Fibroblast of skin of left quadriceps (primary cell): ENCODE measurements at places on chromosomes 3 and 15.
A peak's percentile ranks its signal among the peaks of the same experiment; 100 is the strongest.

GRCh38 chr3:127034195-127034989 lies 51.5 kb downstream of the PLXNA1 start:
- no peak for DNase-seq

DNA sequence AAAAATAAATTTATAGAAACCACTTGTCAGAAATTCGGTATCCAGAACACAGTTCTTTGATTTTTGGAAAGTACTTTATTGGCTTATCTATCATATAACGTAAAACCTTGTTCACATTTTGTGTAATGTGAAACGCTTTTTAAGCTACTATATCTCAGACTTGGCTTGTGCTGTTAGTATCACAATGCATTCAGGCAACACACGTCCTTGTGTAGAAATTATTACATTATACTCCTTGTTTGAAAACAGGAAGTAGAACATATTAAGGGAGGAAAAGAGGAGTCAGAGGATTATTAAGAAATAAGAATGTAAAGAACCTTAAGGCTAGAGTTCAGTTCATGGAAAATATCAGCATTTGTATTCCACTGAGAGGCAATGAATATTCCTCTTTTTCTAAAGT lies 1.6 kb downstream of the DNAJC13 start:
- DNase-seq = no peak

DNA sequence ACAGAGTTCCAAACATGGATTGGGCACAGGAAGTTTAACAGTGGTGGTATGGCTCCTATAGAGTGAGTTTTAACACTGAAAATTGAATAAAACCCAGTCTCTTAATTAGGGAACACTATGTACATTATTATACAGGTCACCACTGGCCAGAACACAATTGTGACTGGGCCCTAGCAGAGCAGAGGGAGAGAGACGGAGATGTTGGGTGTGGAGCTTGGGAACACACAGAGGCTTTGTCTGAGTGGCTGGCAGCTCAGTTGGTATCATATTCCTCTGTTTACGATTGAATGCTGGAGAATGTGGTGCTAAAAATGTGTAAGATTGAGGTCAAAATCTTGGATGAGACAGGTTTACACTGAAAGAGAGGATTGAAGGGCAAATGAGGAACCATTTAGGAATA lies 6.8 kb upstream of the MOBP start:
- no peak for DNase-seq

DNA sequence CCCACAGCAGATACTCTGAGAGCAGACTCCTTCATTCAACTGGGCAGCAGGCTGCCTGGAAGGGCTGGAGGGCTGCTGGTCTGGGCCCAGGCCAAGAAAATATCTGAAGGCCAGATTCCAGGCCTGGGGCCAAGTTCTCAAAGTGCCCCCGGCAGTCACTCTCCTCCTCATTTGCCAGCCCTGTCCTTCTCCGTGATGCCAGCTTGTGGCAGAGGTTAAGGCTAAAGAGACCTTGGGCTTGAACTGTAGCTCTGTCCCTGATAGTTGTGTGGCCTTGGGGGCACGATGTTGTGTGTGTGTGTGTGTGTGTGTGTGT lies 39.0 kb downstream of the FAM3D start:
- DNase-seq = no peak

DNA sequence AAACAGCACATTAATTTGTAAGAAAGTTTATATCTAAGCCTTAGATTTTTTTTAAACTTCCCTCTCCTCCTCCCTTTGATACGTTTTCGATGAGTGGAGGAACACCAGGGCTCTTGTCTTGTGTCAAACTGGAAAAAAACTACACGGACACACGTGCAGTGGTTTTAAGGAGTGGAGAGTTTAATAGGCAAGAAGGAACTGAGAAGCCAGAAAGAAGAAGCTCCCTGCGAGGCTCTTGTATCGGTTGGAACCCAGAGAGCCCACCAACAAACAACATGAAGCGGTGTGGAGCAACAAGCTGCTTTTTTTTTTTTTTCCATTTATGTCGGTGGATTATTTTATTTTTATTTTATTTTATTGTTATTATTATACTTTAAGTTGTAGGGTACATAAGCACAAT lies 18.6 kb downstream of the NDUFB4 start:
- DNase-seq = no peak

DNA sequence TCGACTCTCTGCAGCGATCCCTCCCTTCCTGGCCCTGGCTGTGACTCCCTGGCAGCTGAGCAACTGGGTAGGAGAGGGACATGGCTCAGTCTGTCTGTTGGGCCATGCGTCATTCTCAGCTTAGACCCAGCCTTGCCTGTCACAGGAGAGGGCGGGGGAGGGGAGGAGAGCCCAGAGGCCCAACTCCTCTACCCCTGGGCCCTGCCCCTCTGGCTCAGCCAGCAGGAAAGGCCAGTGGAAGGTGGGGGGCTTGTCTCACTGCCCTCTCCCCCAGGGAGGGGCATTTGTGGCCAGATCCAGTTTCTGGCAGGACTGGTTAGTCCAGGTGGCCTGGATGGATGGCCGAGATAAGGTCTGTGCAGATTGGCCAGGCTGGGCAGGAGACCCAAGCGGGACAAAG lies 31.6 kb downstream of the DNAJB8 start:
- no peak for DNase-seq

DNA sequence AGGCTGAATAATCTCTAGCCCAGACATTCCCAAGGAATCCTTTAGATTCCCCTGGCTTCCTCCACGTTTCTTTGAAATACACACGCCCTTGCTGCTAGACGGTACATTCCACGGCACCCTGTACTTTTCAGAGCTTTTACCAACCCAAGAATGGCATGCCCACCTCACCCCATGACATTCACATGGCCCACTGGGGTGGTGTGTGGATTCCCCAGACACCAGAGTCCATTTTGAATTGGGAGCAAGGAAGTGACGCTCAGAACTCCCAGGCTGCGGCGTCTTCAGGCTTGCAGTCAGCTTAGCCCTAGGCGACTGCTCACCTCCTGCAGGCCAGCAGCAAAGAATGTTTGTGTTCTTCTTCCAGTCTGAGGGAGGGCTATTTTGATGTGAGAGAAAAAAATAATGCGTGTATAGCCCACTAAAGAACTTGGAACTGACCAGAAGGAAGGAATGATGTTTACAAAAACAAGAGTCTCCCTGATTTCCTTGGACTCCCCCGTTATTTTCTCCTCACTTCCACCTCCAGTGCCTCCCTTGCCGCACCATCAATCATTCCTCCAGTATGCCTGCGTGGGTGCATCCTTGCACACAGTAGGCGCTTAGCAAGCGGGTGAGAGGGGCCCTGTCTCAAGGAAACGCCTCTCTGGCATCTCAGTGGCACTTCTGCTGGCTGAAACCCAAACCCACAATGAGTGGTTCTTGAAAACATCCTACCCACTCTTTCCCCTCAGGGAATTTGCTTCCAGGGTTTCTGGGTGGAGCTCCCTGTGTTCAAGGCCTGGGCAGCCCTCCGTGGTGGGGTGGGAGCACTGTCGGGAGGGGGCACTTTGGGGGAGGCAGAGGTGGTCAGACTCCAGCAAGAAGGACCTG lies 59.9 kb downstream of the SMAD6 start:
- DNase-seq = no peak

- no peak for DNase-seq
Observed at GRCh38 chr15:95284492-95284891, 1046.0 kb upstream of the NR2F2 start.

DNA sequence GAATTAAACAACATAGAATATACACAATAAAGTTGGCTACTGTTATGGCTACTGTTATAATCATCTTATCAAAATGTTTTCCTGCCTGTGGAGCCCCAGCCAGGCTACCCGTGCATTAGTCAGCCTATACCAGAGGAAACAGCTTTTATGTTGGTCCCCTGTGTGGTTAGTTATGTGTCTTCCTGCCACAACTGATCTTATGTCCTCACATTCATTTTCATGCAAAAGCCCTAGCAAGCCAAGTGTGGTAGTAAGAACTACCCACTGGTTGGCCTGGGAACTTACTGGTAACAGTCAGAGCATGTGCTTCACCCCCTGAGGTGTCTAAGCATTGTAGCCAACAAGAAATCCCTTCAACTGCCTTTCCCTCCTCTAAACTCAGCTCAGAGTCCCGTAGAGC lies 21.8 kb downstream of the MGLL start:
- no peak for DNase-seq

DNA sequence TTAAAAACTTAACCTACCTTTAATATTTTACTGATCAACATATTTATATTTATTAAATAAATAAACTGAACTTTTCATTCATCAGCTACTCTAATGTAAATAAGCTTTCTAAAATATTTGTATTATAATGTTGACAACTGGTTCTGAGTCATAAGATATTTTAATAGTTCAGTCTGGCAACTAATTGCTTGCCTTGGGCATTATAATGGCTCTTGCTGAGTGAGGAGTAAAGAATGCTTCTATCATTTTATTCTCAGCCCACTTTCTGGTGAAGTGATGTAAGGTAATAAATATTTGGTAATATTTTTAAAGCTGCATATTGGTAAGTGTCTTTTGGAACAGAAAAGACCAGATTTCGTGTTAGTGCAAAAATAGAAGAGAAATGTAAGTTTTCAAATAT lies 81.5 kb downstream of the DIPK2A start:
- peak; percentile 40 for DNase-seq

DNA sequence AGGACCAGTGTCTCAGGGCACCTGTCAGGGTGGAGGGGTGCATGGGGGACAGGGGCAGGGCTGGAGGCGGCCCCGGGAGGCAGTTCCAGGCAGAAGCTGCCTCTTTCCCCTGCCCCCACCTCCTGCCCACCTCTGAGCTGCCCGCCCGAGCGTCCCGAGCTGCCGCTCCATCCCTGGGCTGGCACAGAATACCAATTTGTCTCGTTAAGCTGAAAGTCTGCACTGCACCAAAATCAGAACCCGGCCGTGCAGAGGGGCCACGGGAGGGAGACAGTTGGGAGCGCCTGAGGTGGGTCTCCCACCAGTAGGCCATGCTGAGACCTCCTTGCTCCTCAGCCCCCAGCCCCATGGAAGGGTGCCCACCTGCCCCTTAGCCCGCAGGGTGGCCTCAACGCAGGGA lies 1.3 kb upstream of the ATP2B2 start:
- DNase-seq = no peak

DNA sequence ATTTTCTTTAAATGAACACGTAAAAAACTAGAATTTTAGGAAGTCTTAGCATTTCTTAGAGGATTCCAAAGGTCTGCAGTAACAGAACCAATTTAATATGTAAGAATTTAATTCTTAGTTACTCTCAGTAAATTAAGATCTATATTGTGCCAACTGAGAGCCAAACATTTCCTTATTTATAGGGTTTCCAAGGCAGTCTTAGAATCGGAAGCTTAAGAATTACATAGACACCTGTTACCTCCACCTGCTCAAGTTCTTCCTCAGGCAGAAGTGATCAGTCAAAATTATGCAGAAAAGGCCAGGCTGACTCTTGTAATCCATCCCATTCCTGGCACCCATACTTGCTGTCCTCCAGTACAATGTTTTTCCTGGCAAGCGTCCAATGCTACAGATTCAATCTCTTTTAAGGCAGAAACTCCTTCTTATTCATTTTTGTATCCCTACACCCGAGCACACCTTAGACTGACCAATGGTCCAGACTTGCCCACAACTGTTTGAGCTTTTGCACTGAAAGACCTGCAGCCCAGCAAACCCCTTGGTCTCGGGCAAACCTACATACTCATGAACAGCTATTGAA lies 64.3 kb downstream of the NCEH1 start:
- no peak for DNase-seq

GRCh38 chr3:46163556-46164041 lies 44.5 kb downstream of the CCR1 start:
- DNase-seq = no peak

DNA sequence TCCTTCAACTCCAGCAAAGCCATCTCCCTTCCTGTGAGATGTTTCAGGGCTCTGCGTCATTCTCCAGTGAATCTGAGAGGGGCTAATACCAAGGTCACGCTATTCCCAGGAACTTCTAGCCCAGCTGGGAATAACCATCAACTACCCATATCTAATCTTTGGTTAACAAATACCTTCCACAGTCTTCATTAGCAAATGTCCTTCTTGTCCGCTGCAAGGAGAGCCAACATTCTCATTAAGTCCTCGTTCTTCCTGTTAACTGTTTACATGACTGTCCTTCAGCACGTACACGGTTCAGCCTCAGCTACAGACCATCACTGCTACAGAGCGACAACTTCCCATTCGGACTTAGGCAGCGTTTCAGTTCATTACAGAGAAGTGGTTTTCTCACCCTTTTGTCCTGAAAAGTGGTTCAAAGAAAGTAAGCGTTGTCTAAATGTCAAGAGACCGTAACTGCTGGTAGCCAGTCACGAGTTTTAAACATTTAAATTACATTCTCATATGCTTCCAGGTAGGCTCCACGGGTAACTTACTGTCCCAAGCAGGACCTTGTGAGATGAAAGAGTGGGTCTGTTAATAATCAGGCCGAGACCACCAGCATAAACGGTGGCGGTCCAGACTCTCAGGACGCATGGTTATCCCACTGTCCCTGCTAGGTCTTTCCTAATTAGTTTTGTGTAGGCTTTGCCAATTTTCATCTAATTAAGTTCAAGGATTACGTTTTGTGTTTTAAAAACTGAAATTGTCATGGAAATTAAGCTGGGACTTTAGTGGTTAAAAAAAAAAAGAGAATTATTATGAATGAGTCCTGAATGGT lies 63.8 kb downstream of the CHSY1 start:
- no peak for DNase-seq

GRCh38 chr3:53808496-53808895 lies 37.7 kb downstream of the CHDH start:
- no peak for DNase-seq

DNA sequence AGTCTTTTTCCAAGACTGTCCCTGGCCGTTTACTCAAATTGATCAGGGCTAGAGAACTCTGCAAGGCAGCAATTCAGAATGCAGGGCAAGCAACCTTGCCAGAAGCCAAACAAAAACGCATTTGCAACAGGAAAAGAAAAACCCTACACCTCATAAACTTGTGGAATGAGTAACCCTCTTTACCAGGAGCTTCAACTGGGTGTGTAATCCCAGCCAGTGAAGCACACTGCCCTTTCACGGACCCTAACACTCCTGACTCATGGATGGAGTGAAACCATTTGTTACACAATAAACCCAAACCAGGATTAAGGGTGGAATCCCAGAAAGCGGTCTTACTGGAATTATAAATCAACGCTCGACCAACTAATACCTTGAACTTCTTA lies 14.8 kb upstream of the LDHAL6B start:
- DNase-seq = peak; percentile 93

DNA sequence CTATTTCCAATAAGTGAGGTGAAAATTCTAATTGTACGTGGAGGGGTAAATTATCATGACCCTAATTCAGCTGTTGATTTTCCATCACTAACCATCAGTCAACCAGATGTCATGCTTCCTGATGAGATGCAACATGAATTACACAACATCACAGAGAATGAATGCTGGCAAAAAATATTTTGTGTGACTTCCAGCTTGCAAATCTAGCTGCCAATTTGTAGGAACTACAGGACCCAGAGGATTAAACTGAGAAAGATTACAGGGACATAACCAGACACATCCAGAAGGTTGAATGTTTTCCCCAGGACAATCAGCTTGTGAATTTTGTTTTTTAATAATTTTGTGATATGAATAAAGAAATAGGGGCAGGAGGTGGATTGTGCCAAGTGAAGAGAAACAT lies 349.0 kb upstream of the ATP10A start:
- no peak for DNase-seq

- DNase-seq = no peak
Observed at GRCh38 chr3:18345015-18345367, 80.1 kb downstream of the SATB1 start.
